GOT3 (cell line): ENCODE measurements at places on chromosomes 2 and 18.

- DNase-seq: no peak
Observed at GRCh38 chr2:160075171-160075570, 12.8 kb upstream of the PLA2R1 start.

GRCh38 chr2:159551806-159552205, 64.5 kb downstream of the BAZ2B start:
- no peak for DNase-seq

DNA sequence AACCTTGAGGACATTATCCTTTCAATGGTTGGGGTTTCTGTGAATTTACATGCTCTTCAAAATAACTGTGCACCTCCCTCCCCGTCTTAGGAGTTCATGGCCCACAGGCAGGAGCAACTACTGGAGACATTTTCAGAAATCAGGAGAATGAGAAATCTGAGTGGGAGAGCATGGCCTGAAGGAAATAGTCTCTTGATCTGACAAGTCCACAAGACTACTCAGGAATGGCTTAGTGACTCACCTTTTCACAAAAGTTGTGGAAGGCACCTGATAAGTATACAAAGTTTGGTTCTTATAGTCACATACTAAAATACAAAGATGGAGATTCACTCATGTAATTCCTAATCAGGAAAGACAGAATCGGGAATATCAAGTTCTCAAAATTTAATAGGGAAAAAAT, 83.6 kb upstream of the NCKAP5 start:
- no peak for DNase-seq

DNA sequence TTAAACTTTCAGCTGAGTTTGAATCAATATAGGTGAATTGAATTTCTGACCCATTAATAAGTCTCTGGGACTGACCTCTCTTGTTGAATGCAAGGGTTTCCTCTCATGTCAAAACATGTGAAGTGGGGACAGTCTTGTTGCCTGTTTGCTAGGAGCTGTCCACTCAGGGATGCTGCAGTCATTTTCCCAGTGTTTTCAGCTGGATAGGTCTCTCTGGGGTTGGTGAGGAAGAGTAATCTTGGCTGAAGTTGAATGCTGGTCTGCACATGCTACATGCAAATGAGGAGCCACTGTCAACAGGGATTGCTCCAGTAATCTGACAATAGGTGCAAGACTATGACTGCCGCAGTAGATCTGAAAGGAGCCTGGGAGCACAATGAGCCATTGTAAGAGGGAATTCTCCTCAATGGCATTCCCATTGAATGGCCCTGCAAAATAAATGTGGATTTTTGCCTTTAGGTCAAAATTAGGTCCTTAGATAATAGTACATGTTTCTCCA, 34.1 kb upstream of the IL1RL1 start:
- no peak for DNase-seq

DNA sequence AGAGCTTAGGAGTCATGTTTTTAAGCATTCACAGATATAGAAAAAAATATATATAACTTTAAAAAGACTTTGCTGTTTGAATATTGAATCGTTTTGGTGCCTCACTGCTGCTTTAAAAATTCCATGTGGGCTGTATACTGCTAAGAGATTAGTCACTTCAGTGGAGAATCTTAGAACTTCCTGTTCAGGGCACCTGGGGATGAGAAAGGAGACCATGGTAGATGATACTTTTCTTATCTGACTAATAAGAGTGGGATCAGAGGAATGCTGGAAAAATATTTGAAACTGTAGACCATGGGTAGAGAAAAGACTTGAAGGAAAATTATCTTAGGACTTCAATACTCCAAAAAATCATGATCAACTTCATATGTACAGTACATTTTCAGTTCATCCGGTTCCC, 442.2 kb upstream of the SETBP1 start:
- DNase-seq: no peak

DNA sequence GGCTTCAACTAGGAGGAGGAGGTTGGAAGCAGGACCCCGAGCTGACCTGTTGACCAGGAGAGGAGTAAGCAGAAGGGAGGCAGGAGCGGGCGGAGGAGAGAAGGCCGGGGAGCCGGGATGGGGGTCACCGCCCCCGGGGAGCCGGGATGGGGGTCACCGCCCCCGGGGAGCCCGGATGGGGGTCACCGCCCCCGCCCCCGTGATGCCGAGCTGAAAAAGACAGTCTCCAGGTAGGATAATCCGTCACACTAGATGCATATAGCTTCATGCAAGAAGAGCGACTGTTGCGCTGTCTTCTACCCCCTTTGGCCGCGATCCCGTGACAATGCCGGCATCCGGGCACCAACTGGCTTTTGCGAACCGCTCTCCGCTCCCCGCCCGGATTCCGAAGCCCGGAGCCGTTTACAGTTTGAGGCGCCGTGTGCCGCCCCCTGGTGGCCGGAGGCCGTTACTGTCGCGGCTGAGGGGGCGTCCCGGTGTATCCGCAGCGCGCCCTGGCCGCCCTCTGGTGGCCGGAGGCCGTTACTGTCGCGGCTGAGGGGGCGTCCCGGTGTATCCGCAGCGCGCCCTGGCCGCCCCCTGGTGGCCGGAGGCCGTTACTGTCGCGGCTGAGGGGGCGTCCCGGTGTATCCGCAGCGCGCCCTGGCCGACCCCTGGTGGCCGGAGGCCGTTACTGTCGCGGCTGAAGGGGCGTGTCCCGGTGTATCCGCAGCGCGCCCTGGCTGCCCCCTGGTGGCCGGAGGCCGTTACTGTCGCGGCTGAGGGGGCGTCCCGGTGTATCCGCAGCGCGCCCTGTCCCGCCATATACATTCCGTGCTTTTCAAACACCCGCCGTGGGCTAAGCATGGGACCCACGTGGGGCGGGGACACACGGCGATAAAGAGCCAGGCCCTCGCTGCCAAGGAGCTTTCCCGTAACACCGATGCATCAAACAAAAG, 89.6 kb downstream of the ACTR3 start:
- DNase-seq: no peak

DNA sequence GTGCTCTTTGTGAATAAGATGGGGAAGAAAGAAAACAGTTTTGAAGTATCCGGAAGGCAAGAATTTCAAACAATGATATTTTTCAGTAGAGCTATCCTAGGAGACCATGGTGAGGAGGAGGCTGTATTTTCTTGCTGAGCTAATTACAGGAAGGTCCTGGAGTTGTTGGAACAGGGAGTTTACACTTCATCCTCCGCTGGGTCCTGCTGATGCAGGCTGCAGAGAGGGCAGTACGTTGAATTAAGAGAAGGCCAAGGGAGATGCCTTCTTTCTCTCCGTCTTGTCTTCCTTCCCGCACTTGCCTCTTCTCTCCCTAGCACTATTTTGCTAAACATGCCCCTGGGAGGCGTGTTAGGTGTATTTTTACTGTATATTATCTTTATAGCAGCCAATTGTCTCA, 60.0 kb upstream of the EDAR start:
- no peak for DNase-seq

GRCh38 chr2:26854283-26854827, 6.4 kb downstream of the DPYSL5 start:
- no peak for DNase-seq

DNA sequence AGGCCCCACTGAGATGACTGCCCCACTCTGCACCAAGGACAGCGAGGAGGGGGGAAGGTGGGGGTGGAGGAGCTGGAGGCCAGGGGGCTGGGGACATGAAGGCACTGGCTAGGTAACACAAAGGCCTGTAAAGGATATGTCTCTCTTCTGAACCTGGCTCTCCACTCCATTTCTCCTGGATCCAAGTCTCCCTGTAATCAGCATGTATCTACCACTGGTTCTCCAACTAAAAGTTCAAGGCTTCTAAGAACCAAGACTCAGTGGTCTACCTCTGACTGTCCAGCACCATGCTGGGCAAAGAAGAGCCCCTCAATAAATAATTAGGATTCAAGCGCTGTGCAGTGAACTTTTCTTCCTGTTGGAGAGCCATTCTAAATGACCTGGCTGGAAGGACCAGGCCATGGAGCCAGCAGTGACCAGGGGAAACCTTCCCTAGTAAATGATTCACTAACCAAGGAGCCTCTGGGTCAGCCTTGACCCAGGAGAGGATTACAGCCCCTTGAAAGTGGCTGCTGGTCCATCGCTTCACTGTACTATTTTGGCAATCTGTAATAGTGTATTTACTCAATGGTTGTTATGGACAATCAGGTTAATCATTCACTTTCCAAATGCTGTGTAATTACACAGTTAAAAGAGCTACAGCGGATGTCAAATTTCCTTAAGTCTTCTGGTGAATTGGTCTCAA, 73.2 kb downstream of the BCL11A start:
- no peak for DNase-seq

- DNase-seq: no peak
Observed at GRCh38 chr2:235868645-235869044, 299.5 kb downstream of the GBX2 start.

DNA sequence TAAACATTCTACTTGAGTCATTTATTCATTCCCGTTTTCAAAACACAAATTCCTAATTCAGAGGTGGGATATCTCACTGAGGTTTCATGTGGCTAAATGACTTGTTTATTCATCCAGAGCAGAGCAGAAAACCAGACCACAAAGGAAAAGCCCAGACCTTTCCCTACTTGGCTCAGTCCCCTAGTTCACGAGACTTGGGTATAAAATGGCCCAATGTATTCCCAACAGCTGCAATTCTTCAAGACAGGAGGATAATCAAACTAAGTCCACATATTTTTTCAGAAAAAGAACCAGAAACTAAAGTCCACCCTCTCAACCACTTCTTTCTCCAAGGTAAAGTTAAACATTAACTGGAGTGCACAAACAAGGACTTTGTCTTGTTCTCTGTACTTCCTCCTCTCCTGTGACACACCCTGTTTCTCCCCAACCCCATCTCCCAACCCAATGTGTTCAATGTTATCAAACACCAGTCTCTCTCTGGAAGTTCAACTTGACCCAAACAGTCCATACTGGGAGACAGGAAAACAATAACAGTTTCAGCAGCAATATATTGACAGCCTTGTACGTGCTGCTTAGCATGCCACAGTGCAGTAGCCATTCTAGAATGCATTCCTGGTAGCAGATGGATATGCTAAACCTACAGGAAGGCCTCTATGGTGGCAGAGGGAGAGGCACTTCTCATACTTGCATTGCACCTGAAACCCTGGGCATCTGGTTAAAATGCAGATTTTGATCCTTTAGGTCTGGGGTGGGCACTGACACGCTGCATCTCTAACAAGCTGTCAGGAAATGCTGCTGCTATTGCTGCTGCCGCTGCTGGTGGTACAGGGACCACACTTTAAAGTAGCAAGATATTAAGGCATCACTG, 110.7 kb downstream of the INO80D start:
- DNase-seq: no peak

GRCh38 chr2:48200620-48201293, 294.5 kb upstream of the FBXO11 start:
- no peak for DNase-seq

DNA sequence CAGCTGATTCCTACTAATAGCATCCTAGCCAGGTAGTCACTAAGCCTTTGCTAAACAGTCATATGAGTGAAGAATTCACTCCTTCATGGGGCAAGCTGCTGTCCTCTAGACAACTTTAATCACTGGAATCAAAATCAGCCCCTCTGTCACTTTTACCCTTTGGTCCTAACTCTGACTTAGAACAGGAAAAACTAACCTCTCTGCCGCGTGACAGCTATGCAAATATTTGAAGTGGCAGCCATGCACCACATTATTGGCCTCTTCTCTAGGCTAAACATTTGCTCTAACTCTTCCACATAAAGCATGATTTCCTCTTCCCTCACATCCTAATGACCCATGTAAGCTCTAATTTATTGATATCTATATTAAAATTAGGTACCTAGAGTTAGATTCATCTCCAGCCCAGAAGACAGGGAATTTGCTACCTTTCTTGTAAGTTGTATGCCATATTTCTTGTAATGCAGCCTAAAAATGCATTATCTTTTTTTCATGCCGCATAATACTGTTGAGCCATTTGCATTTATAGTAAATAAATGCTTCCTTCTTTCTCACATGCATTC, 12.8 kb upstream of the ONECUT2 start:
- no peak for DNase-seq

GRCh38 chr18:55275039-55275901, 312.7 kb downstream of the TCF4 start:
- DNase-seq: no peak

DNA sequence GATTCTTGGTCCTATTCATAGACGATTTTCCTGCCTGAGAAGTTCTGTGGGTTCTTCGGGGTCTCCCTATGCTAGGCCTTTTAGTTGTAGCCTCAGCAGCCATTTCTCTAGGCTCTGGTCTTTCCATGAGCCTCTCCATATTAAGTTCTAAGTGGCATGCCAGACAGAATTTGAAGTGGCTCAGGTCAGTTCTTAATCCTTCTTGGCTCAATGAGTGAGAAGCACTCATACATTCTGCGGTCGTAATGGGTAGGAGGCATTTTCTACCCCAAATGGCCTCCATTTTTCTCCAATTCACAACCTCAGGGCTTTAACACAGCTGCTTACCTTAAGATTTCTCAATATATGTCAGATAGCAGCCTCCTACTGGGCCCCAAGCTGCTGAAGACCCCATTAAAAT, 405.3 kb upstream of the GALNT5 start:
- no peak for DNase-seq

DNA sequence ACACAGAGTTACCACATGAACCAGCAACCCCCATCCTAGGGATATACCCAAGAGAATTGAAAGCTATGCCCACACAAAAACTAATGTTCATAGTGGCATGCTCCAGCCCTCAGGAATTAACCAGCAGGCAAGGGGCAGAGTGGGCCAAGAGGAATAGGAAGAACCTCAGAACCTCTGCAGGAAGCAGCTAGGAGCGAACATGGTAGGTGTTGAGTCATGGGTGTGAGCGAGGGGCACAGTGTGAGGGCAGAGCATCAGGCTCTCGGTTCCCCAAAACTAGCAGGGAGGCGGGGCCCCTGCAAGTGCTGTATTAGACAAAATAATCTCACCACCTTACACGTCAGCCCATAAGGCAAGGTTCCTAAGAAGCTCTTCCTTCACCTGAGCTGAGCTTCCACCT, 5.6 kb upstream of the RUFY4 start:
- DNase-seq: no peak

DNA sequence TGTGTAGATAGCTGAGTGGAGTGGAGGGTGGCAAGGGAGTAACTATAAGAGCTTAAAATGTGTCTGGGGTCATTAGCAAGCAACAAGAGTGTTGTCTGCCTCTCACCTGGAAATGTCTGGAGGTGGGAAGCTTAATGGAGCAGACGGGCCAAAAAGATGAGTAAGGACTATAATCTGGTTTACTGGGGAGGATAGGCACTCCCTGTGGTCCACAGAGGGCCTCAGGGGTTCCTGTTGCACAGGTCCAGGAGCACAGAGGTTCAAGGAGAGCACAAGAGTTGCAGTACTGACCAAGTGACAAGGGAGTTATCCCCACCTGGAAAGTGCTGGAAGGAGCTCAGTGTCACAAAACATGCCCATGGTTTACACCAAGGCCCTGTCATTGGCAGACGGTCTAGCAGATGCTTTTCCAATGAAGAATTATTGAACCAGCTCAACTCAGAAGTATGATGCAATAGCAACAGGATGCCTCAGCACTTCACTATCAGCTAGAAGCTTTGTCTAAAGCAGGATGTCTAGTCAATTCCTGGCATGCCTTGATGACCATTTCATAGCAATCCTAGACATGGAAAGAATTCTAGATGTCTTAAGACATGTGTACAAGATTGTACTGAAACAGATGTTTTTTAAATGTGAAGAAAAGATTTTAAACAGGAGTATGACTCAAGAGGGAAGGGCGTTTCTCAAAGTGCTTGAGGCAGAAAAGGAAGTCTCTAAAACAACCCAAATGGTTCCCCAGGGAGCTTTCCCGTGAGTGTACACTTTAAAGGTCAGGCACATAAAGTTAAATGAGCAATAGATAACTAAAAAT, 62.9 kb upstream of the SERPINE2 start:
- peak; percentile 35 for DNase-seq
